Activated CD8-positive, alpha-beta T cell treated with anti-CD3 and anti-CD28 coated beads for 36 hours (primary cell): ENCODE measurements at places on chromosomes 5 and 9.

GRCh38 chr9:113585085-113585442 lies 121.5 kb downstream of the RGS3 start:
- DNase-seq, result no peak

GRCh38 chr9:99253772-99254431 lies 31.8 kb downstream of the SEC61B start:
- peak; percentile 98 for DNase-seq

DNA sequence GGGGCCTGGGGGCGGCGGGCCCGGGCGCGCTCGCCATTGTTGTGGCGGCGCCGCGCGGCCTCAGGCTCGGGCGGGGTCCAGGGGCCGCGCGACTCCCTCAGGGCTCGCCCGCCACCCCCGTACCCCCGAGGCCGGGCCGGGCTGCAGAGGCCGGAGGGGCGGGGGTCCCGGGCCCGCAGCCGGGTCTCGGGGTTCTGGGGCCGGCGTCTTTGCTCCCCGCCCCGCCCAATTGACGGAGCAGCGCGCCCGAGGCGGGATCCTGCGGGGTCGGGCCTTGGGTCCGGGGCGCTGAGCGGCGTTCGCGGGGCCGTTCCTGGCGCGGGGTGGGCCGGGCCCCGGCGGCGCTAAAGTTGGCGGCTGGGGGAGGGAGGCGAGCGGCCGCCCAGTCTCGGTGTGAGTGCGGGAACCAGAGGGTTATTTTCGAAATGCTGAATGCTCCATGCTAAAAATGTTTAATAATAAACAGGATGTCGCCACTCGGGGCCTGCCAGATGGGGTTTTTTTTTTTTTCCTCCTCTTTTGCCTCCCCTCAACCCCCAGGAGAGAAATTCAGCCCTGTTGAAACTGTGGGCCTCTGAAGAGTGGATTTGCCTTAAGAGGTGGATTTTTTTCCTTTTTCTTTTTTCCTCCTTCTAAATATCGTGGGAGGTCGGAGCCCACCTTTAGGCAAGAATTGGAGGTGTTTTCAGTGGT lies 724 bp downstream of the PRRC2B start:
- DNase-seq, result peak; percentile 62

- no peak for DNase-seq
Measured at GRCh38 chr5:81164936-81165335, 68.2 kb upstream of the CKMT2 start.

- no peak for DNase-seq
Measured at GRCh38 chr5:144308174-144308573, 137.5 kb downstream of the KCTD16 start.

GRCh38 chr5:95846554-95847260 lies 24.2 kb upstream of the GLRX start:
- DNase-seq, result peak; percentile 77
